Astrocyte of the spinal cord (primary cell): ENCODE measurements at places on chromosomes 7 and 10.

DNA sequence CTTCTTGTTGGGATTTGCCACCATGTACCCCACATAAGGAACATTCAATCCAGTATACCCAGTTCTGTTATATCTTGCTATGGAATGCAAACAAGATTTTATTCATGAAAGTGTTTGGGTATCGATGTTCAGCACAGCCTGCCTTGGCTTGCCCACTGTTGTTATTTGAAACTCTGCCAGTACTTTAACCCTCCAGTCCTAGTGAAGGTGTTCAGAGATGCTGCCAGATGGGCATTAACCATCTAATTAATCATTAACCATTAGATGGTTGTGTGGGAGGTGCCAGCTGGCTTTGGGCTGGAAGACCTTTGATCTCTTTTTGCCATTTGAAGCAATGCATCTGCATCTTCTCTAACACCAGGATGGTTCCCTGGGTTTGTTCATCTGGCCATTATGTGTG lies 363.0 kb downstream of the SH2D4B start:
- DNase-seq = no peak

GRCh38 chr7:86008898-86009297 lies 634.8 kb upstream of the GRM3 start:
- no peak for DNase-seq

- DNase-seq = peak; percentile 54
Measured at GRCh38 chr10:101050208-101051069, 11.3 kb upstream of the KAZALD1 start.

- DNase-seq = no peak
Measured at GRCh38 chr10:86655596-86655995, 1.2 kb downstream of the OPN4 start.

- no peak for DNase-seq
Measured at GRCh38 chr7:21217365-21217764, 210.5 kb upstream of the SP4 start.

DNA sequence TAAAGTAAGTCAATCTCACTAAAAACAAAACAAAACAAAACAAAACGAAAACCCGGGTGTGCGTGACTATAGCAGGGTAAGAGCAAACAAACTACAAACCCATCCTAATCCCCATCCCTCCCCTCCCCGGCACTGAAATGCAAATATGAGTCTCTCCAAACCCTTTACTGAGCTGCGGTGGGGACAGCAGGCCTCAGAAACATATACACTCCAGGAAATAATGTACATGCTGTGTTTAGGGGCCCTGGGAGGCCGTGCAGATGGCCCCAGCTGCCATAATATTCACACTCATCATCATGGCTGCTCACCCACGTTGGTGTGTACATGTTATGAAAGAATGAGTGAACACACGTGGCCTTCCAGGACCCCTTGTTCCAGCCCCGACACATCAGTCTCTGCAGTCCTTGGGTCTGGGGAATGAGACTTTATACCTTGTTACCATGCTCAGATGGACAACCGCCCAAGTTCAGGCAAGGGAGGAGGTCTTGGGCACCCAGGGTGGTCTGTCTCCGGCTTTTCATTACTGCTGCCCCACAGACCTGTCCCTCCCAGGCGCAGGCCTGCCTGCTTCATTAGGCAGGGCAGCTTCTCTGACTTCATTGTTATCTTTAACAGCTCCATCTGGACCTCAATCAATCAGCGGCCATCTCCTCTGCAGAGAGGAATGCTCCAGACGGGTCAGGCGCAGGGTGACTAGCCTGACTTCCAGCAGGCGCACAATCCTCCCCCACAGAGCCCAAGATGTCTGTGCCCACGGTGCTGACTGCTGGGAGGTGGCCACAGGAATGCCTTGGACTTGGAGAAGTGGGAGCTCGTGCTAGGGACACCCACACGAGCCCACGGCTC lies 20.6 kb downstream of the HSPA12A start:
- DNase-seq = peak; percentile 41

- DNase-seq = peak; percentile 52
Measured at GRCh38 chr7:139153832-139154231, 44.3 kb upstream of the ZC3HAV1 start.

DNA sequence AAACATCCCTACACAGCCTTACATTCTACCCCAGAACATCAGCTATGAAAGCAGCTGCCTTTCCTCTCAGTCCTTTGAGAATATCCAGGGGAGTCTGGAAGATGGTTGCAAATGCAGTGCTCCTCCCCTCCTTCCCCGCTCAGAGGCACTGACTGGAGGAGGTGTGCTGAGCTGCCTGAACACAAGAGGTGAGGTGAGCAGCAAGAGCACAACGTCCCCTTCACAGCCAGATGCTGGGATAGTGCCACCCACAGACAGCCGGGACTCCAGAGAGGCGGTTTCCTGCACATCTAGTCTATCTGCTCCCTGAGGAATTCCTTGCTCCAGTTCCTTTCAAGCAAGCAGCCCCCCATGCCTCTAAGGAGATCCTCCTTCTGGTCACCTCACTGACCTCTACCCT lies 74.2 kb downstream of the EZH2 start:
- no peak for DNase-seq

DNA sequence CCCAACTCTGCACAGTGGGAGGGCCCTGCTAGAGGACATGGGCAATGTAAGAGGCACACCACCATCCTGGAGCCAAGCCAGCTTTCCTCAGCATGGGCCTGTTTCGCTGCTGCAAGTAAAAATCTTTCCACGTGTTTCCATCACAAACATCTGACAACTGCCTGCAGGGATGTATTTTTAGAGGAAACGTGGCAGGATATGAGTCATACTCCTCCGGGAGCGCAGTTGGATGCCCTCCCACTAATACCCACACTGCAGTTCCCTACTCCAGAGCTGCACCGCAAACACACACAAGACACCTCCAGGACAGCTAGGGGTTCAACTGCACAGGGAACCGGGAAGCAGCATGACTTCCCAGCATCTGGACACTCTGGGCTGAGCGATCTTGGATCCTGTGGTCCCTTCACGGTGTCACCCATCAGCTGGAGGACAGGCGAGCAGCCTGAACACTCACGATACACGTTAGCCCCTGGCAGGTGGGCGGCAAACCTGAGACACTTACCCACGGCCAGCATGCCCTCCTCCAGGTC lies 26.1 kb downstream of the PLAC9 start:
- peak; percentile 97 for DNase-seq

- no peak for DNase-seq
Measured at GRCh38 chr7:47912332-47912731, 35.9 kb downstream of the PKD1L1 start.

GRCh38 chr7:95502403-95502802 lies 16.7 kb downstream of the ASB4 start:
- no peak for DNase-seq

- DNase-seq = no peak
Measured at GRCh38 chr10:74900297-74900696, 73.9 kb downstream of the KAT6B start.

GRCh38 chr10:71749396-71749795 lies 23.9 kb downstream of the VSIR start:
- DNase-seq = no peak

GRCh38 chr10:113142601-113143362 lies 192.7 kb downstream of the TCF7L2 start:
- DNase-seq = no peak

DNA sequence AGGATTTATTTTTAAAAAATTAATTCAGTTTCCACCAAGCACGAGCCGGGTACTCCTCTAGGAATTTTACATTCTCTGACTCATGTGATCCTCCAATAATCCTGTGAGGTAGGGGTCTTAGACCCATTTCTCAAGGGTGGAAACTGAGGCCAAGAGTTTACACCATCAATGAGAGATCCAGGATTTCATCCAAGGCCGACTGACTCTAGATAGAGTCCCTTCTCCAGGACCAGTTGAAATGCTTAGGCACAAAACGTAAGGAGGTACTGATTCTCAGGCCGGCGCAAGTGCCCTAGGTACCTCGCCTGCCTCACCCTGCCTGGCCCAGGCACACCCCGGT lies 95.7 kb upstream of the DUSP5 start:
- DNase-seq = no peak
